ENCODE measurements at places on chromosomes 2 and 18.

- DNase-seq, result no peak
These were observed 868 bp downstream of the CGREF1 start for GRCh38 chr2:27117995-27118524.

GRCh38 chr18:12776821-12777471, 74.1 kb downstream of the PSMG2 start:
- DNase-seq, result no peak

GRCh38 chr2:232075859-232076258, 114.3 kb downstream of the DIS3L2 start:
- DNase-seq, result no peak

- DNase-seq, result no peak
These were observed 202.8 kb upstream of the THUMPD2 start for GRCh38 chr2:39981883-39982311.

DNA sequence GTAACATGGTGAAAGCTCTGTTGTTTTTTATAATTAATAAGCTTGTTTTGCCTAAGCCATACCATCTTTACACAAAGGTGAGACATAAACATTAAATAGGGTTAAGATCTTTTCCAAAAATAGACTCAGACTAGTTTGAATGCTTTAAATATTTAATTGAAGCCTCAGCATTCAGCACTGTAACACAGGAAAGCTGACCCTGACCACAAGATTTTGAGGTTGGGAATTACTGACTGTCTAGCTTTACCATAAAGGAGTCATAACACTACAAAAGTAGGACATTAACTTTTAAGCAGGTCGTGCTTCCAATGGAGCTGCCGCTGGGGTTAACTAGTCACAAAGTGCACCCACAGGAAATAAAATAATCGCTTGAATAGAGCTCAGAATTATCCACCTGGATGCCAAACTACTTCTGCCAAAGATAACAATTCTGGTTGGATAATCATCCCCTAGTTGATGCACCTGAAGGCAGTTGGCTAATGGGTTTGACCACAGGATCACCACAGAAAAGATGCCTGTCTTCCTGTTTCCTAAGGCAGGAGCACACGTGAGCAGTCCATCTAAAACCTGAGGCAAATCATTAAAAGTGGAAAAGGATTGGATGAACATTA, 106.2 kb downstream of the COBLL1 start:
- DNase-seq, result no peak

DNA sequence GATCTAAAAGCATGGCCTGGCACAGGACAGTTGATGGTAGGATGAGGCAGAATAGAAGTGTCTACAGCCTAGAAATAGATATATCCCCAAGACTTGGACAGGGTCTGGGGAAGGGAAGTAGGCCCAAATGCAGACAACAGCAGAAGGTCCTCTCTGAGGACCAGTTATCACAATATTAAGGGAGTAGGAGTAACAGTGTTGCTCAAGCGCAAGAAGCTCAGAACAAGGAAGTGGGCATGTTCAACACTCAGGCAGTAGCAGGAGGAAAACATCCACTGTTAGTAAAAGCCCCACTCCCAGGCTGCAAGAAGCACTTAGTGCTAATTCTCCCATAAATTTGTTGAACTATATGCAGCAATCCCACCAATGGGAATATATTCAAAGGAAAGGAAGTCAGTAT, 314.7 kb downstream of the METTL4 start:
- no peak for DNase-seq

GRCh38 chr2:204183608-204184007, 247.0 kb downstream of the ICOS start:
- no peak for DNase-seq

GRCh38 chr2:202566286-202566685, 68.5 kb upstream of the FAM117B start:
- DNase-seq, result no peak

- DNase-seq, result peak; percentile 26
These were observed 74.2 kb downstream of the NCAPH start for GRCh38 chr2:96409820-96410164.

DNA sequence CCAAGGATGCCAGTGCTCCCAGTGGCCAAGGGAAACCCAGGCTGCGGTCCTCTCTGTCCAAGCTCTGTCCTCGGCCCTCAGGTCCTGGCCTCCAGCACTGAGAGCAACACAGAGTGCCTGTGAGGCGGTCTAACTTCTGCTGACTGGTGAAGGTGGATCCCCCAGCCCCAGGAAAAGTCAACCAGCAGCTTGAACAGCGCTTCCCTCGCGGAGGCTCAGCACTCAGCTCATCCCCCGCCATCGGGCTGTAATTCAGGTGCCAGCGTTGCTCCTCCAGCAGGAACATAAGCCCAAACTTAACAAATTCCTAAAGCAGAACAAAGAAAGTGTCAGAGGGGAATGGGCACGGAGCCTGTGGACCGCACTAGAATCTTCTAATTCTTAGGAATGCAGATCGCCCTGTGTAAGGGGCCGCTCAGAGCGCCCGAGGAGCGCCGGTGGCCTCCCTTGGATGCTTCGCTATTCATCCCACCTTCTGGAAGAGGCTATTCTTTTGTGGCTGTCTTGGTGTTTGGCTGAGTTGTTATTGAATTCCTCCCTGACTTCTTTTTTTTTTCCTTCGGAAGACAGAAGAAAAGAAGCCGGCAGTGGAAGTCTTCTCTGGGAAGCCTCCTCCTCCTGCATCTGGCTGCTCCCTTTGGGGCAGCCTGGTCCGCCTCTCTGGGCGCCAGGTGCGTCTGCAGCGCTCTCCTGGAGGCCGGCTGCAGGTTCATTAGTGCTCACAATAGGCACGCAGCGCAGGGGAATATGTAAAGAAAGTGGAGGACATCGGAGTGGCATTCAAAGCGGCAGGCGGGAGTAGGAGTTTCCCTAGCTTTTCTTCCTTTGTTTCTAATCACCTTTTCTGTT, 905.6 kb downstream of the TSN start:
- no peak for DNase-seq
